RKO (cell line): ENCODE measurements at places on chromosomes 3 and 15.

- no peak for DNase-seq
Observed at GRCh38 chr3:76561494-76562236, 478.2 kb upstream of the ROBO2 start.

- DNase-seq, result no peak
Observed at GRCh38 chr3:128395500-128396162, 71.1 kb downstream of the DNAJB8 start.

GRCh38 chr15:66167854-66168253 is 85.7 kb downstream of the MEGF11 start:
- no peak for DNase-seq

- DNase-seq, result no peak
Observed at GRCh38 chr3:79769229-79769628, 1.4 kb upstream of the ROBO1 start.

DNA sequence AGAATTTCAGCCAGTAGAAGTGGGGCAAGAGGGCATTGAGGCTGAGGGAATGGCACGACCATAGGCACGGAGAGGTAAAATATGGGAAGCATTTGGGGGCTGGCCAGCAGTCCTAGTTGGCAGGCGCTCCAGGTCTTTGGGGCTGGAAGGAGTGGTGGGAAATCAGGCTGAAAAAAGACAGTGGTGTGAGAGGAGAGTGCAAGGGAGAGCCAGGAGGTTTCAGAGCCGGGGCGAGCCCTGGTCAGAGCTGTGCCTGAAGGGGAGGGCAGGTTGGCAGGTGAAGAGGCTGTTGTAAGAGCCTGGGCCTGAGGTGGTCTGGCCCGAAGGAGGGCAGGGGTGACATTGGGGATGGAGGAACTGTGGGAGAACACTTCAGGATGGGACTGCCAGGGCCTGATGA is 1.6 kb upstream of the IDH3A start:
- DNase-seq, result no peak

DNA sequence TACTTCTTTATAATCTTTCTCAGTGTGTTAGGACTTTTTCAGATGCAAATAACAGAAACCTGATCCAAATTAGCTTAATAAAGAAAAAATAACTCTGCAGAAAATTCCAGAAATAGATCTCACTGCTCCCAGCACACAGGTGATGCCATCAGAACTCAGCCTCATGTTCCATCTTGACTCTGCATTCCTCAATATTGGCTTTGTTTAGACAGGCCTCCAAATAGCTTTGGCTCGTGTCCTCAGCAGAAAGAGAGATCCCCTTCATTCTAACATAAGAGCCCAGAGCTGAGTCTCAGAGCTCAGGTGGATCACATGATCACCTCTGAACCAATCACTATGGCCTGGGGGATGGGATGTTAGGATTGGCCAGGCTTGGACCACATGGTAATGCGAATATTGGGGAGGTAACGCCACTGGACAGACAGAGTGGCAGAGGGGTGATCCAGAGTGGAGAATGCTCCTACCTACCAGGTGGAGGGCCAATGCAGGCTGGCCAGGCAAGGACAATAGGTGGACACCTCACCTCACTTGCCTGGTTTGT is 46.6 kb upstream of the TBC1D21 start:
- DNase-seq, result no peak

- no peak for DNase-seq
Observed at GRCh38 chr15:81940467-81941451, 105.1 kb downstream of the MEX3B start.

DNA sequence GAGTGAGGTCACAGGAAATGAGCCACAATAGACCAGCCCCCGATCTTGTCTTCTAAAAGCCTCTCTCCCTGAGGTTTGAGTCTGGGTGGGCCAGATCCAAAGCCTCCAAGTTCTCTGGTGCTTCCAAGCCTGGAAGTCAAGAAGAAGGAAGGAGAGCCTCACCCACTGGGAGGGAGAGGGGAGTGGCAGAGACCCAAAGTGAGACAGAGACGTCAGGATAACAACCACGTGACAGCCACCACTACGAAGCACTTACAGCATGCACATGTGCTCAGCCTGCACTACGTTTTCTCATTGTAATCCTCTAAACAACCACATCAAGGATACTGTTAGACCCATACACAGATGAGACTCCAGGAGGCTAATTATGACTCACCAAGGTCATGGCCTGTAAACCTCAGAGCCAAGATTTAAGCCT is 197.3 kb upstream of the LINGO1 start:
- peak; percentile 56 for DNase-seq

- DNase-seq, result no peak
Observed at GRCh38 chr15:92733090-92733933, 77.7 kb upstream of the FAM174B start.

DNA sequence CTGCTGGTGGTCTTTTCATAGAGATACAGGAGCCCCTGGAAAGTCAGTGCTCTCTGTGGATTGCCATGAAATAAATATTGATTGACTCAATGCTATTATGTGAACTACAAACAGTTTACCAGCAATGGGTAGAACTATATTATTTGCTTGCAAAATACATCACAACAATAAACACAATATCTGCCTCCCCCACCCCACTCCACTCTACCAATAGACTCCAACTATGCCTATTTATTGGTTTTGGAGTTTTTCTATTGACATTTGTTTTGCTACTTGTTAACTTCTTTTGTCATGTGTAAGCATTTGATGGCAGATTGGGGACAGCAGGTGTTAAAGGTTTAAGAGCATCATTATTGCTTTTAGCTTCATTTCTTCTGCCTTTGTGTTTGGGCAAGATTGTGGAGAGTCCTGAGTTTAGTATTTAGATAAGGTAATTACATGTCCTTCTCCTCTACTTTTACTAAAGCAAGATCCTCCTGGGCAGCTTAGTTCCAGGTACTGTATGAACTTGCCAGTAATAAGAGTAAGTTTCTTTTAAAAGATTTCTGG is 8.3 kb downstream of the FNDC3B start:
- DNase-seq, result no peak

- DNase-seq, result no peak
Observed at GRCh38 chr15:90647326-90647725, 69.8 kb upstream of the BLM start.

DNA sequence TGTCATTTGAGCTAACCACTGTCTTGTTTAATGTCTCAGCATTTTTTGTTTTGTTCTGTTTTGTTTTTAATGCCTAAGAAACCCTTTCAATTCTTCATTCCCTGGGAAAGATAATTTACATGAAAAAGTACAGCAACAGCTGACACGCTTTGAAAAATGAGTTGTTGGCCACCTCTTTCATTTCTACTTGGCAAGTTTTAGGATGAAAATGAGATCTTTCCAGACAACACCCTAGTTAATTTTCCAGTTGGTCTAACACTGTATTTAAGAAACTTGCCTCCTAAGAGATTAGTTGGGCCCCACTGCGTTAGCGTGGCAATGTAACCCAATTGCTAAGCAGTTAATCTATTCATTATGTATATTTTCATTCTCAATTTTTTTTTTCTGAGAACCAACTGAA is 194.0 kb upstream of the LRRN1 start:
- DNase-seq, result no peak

GRCh38 chr15:46768287-46768686 is 949.0 kb upstream of the SEMA6D start:
- DNase-seq, result no peak

DNA sequence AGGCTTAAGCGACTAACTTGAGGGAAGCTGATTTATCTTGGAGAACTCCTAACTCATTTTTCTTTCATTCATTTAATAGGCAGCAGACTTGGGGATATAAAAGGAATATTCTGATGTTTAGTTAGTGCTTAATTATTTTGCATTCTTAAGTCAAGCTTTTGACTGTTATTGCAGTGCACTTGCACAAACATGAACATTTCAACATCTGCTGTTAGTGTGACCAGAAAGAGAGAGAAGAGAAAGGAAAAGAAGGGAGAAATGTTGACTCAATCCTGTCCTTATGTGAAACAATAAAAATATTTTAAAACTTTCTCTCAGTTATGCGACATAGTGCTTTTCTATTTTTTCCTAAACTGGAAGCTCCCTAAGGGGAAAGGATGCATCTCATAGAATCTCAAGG is 507.8 kb downstream of the LPP start:
- DNase-seq, result no peak

- no peak for DNase-seq
Observed at GRCh38 chr3:113147681-113148261, 63.6 kb upstream of the BOC start.

DNA sequence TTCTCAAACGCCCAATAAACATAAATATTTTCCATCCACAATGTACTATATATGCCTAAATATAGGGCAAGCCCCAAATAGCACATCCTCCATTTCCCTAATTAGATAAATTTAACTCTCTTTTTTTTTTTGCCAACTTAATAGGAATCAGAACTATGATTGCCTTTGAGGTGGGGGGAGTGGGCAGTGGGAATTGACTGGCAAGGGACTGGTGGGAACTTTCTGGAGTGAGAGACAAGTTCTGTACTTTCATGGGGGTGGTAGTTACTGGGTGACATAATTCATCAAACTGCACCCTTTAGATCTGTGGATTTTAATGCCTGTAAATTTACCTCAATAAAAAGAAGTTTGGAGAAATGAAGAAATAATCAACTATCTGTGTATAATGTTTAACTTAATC is 88.2 kb upstream of the CTDSPL start:
- DNase-seq, result no peak

- no peak for DNase-seq
Observed at GRCh38 chr15:93071469-93071936, 17.5 kb downstream of the RGMA start.

- DNase-seq, result no peak
Observed at GRCh38 chr3:2036076-2036475, 62.6 kb upstream of the CNTN4 start.

DNA sequence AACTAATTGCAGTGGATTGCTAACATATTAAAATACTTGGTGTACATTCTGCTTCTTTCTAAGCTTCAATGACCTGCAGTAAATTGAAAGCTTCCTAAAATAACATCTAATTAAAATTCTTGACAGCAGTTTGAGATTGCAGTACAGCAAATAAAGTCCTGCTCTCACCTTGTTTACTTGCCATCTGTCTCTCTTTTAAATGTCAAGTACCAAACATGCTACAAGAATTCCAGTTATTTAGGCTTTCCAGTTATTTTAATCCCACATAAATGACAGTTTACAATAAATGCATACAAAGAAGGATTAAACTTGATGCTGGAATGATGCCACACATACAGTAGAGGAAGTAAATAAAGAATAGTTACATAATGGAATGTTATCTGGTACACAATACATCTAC is 33.2 kb downstream of the CBLB start:
- no peak for DNase-seq

DNA sequence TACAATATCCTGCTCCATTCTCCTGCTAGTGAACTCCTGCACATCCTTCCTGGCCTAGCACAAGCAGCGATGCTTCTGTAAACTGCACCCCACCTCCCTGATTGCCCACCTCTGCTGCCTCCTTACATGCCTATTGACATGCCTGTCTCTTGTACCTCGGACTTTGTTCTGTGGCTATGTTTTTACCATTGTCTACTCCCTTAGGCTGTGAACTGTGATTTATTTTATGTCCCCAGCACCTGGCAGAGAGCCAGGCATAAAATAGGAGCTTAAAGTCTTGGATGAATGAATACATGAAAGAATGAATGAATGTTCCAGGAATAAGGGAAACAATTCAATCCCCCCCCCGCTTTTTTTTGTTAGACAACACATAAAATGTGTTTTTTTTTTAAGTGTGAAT is 210.0 kb downstream of the MYRIP start:
- no peak for DNase-seq

GRCh38 chr3:108180194-108180593 is 42.0 kb downstream of the IFT57 start:
- DNase-seq, result peak; percentile 3

- no peak for DNase-seq
Observed at GRCh38 chr3:52289338-52289746, 1.7 kb downstream of the GLYCTK start.

DNA sequence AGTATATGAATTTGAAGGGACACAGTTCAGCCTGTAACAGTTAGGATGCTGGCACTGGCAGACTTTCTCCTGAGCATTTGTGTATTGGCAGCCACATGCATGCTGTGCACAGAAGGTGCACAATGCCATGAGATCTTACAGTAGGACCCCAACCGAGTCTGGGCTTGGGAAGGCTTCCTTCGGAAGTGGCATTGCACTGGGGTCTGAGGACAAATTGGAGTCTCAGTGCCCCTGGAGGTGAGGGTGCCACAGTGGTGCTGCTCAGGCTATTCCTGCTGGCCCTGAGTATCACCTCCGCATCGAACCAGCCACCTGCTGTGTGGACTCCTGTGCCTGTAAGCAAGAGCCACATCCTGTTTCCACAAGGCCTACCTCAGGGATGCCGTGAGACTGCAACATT is 99.5 kb downstream of the DNAJB8 start:
- DNase-seq, result no peak

- peak; percentile 1 for DNase-seq
Observed at GRCh38 chr3:73681610-73682009, 56.9 kb upstream of the PDZRN3 start.

DNA sequence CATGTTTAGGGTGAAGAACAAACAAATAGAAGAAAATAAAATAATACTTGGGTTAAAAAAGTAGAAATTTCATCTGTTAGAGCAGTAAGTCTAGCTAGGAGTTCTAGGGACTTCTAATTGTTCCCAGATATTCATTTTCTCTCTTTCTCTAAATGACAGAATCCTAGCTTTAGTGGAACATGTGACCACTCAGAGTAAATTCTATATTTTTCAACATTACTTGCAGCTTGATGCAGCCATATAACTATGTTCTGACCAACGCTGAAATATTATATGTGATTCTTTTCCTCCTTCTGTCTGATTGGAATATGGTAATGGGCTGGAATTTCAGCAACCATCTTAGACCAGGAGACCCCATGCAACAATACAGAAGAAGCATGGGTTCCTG is 8.1 kb downstream of the PTX3 start:
- DNase-seq, result no peak

- DNase-seq, result no peak
Observed at GRCh38 chr15:29645841-29646240, 176.4 kb downstream of the TJP1 start.

- DNase-seq, result no peak
Observed at GRCh38 chr3:36867810-36868209, 77.0 kb downstream of the TRANK1 start.

GRCh38 chr15:79724312-79724711 is 172.5 kb downstream of the MTHFS start:
- no peak for DNase-seq

DNA sequence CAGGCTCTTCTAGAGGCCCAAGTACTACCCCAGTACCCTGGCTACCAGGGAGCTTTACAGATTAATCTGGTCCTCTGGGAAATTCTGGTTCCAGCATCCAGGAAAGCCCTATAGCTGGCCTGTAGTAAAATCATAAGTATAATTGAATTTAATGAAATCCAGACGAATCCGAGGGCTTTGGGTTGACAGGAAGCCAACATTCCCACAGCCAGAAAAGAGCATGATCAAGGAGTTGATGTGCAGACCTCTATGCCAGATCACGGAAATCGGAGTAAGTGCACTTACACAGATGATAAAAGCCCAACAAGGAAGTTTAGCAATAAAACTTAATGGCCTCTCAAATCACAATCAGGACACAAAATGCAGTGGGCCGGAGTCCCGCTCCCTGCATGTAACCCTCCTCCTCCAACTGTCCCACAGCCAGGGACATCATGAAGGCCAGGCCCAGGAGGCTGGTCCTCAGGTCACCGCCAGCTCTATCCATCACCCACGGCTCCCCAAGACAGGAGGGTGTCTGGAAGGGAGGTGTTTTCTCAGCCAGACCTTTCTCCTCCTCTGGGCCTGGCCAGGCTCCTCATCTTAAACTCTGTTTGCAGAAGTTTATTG is 62.8 kb upstream of the SEC22A start:
- no peak for DNase-seq
